Activated effector memory CD4-positive, alpha-beta T cell treated with Interleukin-2 at 50 U/mL for 16 hours (primary cell): ENCODE measurements at places on chromosomes 6 and 20.

- no peak for DNase-seq
Observed at GRCh38 chr20:41205313-41205712, 68.0 kb downstream of the PLCG1 start.

DNA sequence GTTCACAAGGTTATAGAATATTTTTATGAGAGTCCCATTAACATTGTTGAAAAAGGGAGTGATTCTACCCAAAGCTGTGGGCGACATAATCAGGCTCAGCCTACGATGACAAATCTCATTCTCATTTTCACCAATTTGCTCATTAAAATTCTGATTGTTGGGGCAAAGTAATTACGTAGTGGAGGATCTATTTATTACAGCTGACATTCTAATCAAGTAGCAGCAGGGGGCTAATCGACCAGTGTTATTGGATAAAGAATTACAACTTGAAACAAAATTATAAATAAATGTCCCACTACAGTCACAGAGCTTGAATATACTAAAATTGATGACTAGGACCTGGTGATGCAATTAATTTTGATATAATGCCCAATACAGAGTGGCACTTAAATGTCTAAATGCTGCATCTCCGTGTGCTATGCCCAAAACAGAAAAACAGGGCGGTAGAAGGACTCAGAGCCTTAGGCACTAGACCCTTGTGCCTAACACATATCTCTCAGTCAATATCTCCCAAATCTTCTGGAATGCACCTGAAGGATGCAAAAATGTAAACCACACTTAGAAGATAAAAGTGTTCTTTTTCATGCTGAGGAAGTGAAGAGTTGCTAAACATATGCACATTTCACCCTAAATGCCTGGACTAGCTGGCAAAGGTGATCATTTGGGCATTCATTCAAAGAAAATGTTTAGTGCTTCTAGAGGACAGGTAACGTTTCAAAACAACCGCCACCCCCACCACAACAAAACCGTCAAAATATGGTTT is 88.3 kb downstream of the CD24 start:
- DNase-seq = no peak

DNA sequence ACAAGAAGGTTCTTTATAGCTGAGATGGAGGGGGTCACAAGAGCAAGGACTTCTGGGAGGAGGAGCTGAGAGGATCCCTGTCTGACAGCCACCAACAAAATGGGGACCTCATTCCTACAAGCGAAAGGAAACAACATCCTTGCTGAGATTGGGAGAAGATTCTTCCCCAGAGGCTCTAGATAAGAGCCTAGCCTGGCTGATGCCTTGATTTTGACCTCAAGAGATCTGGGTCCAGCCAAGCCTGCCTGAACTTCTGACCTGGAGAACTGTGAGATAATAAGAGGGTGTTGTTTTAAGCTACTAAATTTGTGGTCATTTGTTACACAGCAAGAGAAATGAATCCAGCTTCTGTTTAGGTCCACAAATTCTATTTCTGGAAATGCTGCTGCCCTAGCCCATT is 75.4 kb upstream of the SLC4A11 start:
- no peak for DNase-seq

DNA sequence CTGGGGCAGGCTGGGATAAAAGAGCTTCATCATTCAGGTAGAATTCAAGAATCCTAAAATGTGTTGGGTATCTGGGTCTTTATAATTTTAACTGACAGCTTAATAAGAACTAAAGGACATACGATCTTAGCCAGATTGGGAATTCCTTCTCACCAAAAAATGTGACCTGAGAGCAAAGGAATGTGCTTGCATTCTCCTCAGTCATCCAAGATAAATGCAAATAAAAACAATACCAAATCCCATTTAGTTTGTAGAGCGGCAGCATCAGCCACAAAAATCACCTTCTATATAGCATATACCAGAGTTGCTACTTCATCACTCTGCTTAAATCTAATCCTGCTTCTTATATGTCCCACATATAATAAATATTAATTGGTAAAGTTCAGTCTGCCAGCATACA is 16.9 kb downstream of the USP49 start:
- no peak for DNase-seq

DNA sequence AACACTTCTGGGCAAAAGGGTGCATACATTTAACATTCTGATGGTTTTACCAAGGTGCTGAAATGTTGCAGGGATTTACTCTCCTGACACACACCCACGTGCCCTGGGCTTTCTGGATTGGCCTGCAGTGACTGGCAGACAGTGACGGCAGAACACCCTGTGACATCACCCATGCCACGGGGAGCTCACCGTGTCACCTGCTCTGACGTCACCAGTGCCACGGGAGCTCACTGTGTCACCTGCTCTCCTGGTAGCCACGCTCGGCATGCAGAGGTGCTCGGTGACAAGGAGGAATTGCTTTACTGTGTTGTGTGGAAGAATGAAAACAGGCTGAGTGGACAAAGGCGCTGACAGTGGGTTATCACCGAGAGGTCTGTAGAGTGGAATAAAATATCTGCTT is 99.3 kb downstream of the RAMACL start:
- DNase-seq = no peak

GRCh38 chr20:51444467-51444866 is 98.1 kb downstream of the NFATC2 start:
- DNase-seq = no peak

DNA sequence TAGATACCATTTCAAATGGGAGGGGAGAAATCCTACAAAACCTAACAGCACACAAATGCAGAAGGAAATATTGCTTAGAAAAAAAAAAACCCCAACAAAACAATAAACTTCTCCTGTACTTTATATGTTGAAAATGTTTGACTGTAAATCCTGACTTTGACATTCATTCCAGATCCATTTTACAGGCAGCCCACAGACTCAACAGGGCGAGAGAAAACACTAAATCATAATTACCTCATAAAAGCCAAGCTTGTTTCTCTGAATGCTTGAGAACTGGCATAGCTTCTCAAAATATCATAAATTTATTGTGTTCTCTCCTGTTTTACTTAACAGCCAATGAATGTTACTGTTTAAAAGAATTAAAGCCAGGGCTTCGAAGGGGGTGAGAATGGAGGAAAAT is 273.2 kb downstream of the CD83 start:
- no peak for DNase-seq

GRCh38 chr6:148455674-148456558 is 113.3 kb downstream of the SASH1 start:
- DNase-seq = no peak

GRCh38 chr20:41178904-41179432 is 41.6 kb downstream of the PLCG1 start:
- no peak for DNase-seq

DNA sequence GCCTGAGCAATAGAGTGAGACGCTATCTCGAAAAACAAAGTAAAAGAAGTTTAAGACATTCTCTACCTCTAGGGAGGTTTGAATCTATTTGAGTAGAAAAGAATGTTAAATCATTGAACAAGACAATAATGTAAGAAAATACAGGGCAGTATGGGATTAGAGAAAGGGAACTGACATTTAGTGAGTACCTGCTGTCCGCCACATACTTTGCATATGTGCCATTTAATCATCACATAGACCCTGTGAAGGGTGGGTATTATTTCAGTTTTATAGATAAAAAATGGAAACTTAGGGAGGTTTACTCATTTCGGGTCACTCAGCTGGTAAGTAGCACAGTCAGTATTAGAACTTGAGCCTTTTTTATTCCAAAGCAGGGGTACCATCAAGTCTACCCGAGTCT is 31.4 kb downstream of the STK4 start:
- no peak for DNase-seq

GRCh38 chr6:52574709-52575501 is 2.0 kb downstream of the TRAM2 start:
- DNase-seq = peak; percentile 48

DNA sequence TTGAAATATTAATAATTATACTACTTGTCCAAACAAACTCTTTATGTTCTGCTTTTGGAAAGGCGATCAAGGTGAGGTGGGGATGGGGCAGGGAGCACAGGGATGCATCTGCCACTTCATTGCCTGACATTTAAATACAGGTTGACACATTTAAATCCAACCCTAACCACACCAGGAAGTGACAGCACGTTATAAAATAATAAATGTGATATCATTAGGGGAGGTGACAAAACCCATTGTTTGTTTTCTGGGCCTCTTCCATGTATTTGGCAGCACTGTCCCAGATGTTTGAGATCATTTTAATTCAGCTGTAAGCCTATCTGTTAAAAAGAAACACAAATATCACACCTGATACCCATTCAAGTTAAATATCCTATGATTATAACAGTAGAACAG is 342.4 kb upstream of the ARID1B start:
- DNase-seq = no peak
